ENCODE measurements at places on chromosomes 6 and 20. TPM values are rescaled to one million over a fixed set of nuclear protein-coding genes. Genes with fewer than 3 reads are reported as not detected.
A peak's percentile ranks its signal among the peaks of the same experiment; 100 is the strongest.

- H3K27ac ChIP-seq: no peak overlapping the region
- H3K4me1 ChIP-seq: no peaks in the 10 kb centered on the region
Measured at GRCh38 chr6:64672131-64672530, 1034.9 kb downstream of the EYS start.

DNA sequence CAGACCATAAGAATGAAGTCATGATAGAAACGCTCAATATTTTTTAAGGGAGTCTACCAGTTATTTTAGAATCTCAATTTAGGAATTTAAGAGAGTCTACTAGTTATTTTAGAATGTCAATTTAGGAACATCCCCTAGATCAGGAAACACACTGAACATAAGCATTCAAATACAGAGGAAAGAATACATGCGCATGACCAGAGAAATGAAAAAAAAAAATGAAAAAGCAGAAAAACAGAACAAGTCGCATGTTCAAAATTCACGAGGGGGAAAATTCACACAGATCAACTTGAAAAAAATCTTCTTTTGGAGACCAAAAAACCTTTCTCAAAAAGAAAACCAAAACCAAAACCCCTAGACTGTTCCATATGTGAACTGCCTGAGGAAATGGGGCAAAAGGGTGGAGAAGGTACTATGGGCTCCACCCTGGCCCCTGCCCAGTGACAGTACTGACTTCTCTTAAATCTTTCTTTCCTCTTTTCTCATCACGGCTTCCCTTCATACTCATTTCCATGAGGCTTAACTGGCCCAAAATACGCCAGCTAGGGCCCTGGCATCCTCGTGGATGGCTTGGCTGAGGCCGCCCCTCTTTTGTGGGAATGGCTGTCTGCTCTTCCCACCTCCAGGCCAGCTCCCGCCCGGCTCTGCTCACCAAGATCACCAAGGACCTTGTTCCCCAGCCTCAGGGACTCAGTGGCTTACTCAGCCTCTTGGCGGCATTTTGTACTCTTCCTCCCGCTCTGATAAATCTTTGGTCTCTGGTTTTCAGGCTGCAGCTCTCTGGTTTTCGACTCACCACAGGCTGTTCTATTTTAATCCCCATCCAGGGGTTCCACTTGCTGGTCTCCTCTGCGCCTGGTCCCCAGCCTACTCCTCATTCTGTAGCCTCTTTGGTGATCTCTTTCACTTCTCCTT lies 11.2 kb downstream of the ZBTB2 start:
- H3K4me1 ChIP-seq: peaks cover 55% of the 10 kb centered on the region
- DNase-seq: peak; percentile 48
- peaks cover 10% of the 10 kb centered on the region for H3K36me3 ChIP-seq
- peak overlapping the region; percentile 97 for H3K27ac ChIP-seq

DNA sequence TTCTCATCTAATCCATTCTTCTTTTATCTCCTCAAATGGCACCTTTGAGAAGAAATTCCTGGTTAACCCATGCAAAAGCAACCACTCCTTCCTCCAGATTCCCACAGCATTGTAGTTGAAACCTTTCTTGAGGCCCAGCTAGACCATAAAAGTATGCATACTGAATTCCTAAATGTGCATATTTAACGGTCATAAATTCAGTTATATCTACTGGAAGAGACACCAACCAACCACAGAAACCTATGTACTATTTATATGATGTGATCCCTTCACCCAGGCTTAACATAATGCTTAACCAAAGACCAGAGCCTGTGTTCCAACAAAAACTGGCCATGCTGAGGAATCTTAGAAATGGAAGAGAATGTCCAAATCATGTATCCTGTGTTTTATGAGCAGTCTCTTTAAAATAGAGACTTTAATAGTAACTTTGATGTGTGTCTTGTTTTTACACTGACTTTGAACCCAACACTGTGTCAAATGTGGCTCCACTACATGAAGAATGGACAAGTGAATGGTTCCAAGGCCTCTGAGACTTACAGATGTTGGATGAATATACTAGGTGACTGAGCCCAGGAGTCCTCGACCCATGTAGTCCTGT lies 11.4 kb upstream of the TAF8 start:
- peaks cover 16% of the 10 kb centered on the region for H3K36me3 ChIP-seq
- no peaks in the 10 kb centered on the region for H3K27me3 ChIP-seq

DNA sequence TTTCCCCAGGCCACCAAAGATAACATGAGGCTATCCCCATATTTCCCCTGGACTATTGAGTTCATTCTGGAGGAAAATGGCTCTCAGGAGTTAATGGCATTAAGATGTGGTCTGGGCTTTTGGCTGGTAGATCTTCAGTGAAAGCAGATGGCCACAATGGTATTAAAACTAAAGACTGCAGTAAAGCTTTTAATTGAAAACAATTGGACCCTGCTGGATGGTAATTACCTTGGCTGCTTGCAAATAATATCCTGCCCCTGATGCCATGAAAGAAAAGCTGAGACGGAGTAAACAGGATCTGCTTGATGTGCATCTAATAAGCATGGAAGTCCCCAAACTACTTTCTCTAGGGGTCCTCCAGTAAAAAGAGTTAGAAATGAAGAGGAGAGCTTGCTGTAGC lies 255.8 kb downstream of the QKI start:
- H3K4me1 ChIP-seq: peaks cover 12% of the 10 kb centered on the region
- H3K27me3 ChIP-seq: peaks cover 9% of the 10 kb centered on the region
- H3K27ac ChIP-seq: no peak overlapping the region

- no peak overlapping the region for H3K27ac ChIP-seq
- no peak overlapping the region for H3K4me3 ChIP-seq
- no peaks in the 10 kb centered on the region for H3K36me3 ChIP-seq
- H3K4me1 ChIP-seq: no peaks in the 10 kb centered on the region
- H3K27me3 ChIP-seq: peaks cover 8% of the 10 kb centered on the region
Measured at GRCh38 chr20:61185841-61186601, 66.0 kb upstream of the CDH4 start.

DNA sequence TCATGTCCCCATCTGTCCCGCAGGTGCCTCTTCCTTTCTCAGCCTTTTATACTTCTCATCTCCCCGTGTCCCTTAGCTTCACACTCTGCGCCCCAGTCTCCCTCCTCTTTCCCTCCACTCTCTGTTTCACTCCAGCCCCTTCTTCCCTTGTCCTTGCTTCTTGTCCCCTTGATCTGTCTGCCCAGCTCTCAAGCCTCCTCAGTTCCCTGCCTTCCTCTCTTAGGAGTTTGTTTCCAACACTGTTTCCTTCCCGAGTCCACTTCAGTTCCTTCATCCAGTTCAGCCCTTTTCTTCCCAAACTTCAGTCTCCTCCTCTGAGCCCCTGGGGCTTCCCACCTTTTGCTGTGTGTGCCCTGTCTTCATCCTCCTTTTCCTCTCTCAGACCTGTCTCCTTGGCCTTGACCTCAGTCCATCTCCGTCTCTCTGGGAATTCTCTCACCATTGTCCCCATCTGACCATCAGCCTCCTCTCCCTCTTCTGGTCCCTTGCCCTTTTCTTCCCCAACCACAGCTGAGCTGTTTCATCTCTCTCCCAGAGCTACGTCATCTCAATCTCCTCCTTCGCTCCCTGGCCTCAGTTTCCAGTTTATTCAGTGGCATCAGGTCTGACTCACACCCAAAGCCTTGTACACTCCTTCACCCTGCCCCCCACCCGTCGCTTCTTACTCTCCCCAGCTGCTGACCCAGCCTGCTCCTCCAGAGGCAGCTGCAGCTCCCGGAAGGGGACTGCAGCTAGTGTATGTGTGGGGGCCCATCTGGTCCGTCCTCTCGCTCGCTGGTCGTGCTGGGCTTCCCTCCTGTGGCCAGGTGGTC lies 2.7 kb upstream of the DDR1 start:
- H3K36me3 ChIP-seq: no peaks in the 10 kb centered on the region
- H3K27ac ChIP-seq: peak overlapping the region; percentile 21
- H3K4me3 ChIP-seq: no peak overlapping the region
- peaks cover 42% of the 10 kb centered on the region for H3K4me1 ChIP-seq

HLA-DRB1 gene
- 11.8 TPM for total RNA-seq

SLC17A2 gene
- total RNA-seq: not detected

GRCh38 chr6:25309886-25310285 lies 30.7 kb downstream of the CARMIL1 start:
- no peak overlapping the region for H3K27ac ChIP-seq
- H3K27me3 ChIP-seq: no peaks in the 10 kb centered on the region
- H3K4me1 ChIP-seq: peaks cover 4% of the 10 kb centered on the region
- no peak for DNase-seq

SIGLEC1 gene
- 0.20 TPM for total RNA-seq

GRCh38 chr6:149977221-149977620 lies 13.5 kb downstream of the ULBP1 start:
- no peak for DNase-seq
- H3K27ac ChIP-seq: no peak overlapping the region
- H3K4me1 ChIP-seq: peaks cover 10% of the 10 kb centered on the region
- peaks cover 73% of the 10 kb centered on the region for H3K27me3 ChIP-seq

GRCh38 chr6:38387971-38388370 lies 251.8 kb downstream of the BTBD9 start:
- no peaks in the 10 kb centered on the region for H3K27me3 ChIP-seq
- H3K4me1 ChIP-seq: no peaks in the 10 kb centered on the region
- no peak overlapping the region for H3K4me3 ChIP-seq
- DNase-seq: no peak

MOG gene
- total RNA-seq: not detected

Measured in activated naive CD8-positive, alpha-beta T cell treated with anti-CD3 and anti-CD28 coated beads, Interleukin-2, amount 10 ng/mL, durations not matched to agents 7 days and 5 days (primary cell).